ENCODE measurements at places on chromosomes 13 and 19.

DNA sequence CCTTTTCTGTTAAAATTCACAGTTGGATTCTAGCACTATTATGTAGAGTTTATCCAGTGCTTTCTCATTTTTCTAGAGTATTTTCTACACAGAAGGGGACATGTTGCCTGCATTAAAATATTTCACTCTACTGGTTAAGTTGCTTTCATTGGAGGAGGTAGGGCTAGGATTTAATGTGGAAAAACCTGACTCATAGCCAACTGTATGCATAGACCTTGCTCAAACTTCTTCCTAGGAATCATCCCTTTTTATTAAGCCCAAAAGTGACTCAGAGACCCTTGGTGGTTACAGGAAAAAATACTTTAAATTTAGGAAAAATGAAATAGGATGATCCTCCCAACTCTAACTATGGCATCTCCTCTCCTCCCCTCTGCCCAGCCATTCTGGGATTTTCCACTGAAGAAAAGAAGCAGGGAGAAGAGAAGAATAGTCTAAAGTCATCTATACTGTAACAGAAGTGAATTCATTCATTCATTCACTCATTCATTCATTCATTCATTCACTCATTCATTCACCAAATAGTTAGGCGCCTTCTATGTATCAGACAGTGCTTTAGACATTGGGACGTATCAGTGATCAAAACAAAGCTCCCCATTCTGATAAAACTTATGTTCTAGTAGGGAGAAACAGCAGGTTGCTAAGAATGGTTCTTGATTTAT is 109.0 kb upstream of the HTR2A start:
- no peak for DNase-seq

DNA sequence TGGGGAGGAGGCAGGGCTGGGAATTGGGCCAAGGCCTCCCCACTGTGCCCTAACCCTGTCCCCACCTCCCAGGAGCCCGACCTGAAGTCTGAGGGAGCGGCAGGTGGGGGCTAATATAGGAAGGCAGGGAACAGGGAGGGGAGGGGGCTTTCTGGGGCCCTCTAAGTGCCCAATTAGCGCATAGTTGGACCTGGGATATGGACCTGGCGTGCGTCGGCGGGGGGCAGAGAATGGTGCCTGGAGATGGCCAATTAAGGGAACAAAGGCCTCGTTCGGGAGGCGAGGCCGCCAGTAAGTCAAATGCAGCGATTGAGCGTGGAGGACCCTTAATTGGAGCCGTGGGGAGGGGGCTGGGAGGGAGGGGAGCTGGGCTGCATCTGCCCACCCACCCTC is at the start of gene C19orf85:
Gene C19orf85 (minus strand): TSS at position 90 of the 393 bp plus-strand sequence. CDS start 197 bp downstream, outside the sequence.
- DNase-seq = no peak

DNA sequence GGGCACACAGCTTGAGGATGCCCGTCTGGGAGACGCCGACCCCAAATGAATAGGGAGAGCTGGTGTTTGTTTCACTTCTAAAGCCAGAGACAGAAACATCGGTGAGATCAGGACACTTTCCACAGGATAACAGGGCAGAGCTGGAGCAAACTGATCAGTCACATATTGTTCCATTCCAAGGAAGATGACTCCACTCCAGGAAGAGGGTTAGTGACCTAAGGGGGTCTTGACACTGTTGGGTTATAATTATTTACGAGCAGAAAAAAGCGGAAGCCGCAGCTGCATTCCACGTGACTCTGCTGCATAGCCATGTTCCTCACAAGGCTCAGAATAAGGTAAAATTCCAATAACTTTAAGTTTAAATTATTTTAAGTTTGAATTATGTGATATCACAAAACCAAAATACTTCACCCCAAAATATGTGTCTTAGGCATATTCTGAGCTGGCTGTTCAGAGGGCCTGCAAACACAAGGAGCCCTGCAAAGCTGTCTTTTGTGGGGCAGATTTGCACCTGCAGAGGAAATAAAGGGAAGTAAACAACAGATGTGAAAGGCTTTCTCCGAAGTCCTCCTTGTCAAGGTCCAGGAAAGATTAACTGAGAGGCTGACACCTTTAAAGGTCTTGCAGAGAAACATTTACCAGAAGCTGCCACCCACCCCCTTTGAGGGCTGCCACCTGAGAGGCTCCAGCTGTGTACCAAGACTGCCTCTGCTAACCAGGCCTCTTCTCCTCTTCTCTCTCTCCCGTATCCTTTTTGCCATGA is 819.2 kb downstream of the UQCRFS1 start:
- DNase-seq = no peak

DNA sequence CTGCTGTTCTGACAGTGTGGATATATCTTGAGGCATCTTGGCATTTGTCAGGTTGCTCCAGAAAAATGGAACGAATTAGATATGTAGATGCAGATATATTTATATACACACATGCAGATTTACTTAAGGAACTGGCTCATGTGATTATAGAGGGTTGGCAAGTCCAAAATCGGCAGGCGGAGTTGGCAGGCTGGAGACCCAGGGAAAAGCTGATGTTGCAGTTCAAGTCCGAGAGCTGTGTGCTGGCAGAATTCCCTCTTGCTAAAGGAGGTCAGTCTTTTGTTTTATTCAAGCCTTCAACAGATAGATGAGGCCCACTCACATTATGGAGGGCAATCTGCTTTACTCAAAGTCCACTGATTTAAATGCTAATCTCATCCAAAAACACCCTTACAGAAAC is 24.4 kb upstream of the CSNK1A1L start:
- no peak for DNase-seq

DNA sequence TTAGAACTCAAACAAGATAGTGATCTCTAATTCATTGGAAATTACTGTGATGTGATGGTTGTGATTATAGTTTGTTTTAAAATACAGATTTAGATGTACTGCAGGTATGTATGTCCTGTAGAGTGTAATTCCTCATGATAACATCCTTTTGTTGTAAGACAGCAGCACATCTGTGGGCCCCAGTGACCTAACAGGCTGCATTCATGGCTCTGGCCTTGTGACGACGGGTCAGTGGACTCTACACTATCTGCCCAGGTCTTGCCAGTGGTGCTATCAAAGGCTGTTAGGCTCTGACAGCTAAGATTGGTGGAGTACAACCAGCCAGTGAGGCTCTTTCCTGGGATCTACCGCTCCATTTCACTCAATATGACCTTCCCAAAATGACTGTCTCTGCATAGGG is 158.4 kb downstream of the MTUS2 start:
- DNase-seq = no peak
